ENCODE measurements at places on chromosomes 3 and 15. TPM values are rescaled to one million over a fixed set of nuclear protein-coding genes. Genes with fewer than 3 reads are reported as not detected.
A peak's percentile ranks its signal among the peaks of the same experiment; 100 is the strongest.

- no peak overlapping the region for H3K27ac ChIP-seq
- no peaks in the 10 kb centered on the region for H3K4me1 ChIP-seq
- no peak overlapping the region for H3K4me3 ChIP-seq
Measured at GRCh38 chr3:97694876-97695275, 69.7 kb upstream of the ARL6 start.

GRCh38 chr3:101138817-101139216 is 145.6 kb upstream of the ABI3BP start:
- H3K4me3 ChIP-seq, result no peak overlapping the region
- no peaks in the 10 kb centered on the region for H3K36me3 ChIP-seq
- H3K27me3 ChIP-seq, result no peaks in the 10 kb centered on the region
- H3K27ac ChIP-seq, result no peak overlapping the region

DNA sequence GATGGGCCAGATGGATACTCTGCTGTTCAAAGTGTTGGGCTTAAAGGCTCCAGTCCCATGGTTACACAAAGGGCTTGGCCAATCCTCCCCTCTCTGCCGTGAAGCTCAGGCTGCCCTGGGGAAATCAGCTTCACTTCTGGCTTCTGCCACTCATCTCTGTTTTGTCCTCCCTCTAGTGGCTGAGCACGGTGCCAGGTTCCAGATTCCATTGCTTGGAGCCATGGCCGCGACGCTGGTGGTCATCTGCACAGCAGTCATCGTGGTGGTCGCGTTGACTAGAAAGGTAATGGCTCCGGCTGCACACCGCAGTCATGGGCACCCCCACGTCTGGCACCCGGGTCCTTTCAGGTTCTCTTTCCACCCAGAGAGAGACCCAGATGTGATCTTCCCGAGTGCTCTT is 5.6 kb downstream of the TIGIT start:
- H3K4me3 ChIP-seq, result no peak overlapping the region
- no peaks in the 10 kb centered on the region for H3K27me3 ChIP-seq
- peak; percentile 6 for DNase-seq
- H3K27ac ChIP-seq, result no peak overlapping the region
- no peaks in the 10 kb centered on the region for H3K36me3 ChIP-seq
- no peaks in the 10 kb centered on the region for H3K4me1 ChIP-seq

- H3K36me3 ChIP-seq, result peaks cover 71% of the 10 kb centered on the region
- peaks cover 13% of the 10 kb centered on the region for H3K4me1 ChIP-seq
- no peaks in the 10 kb centered on the region for H3K27me3 ChIP-seq
Measured at GRCh38 chr3:14142567-14143270, 17.9 kb downstream of the TMEM43 start.

The LCTL gene
- not detected for total RNA-seq

The SUSD5 gene
- not detected for total RNA-seq
